ENCODE measurements at places on chromosomes 7 and 10.

DNA sequence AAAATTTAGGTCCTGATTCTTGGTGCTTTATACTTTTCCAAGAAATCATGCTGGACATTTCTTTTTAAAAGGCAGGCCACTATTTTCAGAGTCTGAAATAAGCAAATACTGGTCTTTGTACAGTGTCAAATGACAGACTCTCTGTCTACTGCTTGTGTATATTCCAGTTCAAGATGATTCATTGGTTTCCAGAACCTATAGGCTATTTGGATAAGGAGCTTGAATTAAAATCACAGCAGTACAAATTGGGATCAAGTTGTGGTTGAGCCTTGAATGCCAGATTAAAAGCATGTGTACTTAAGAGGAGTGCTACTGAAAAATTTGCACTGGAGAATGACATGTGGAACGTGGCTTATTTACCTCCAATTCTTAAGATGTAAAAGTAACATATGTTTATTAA, 10.7 kb downstream of the KMT2E start:
- DNase-seq, result no peak

GRCh38 chr10:44370731-44371248, 14.1 kb downstream of the CXCL12 start:
- no peak for DNase-seq

DNA sequence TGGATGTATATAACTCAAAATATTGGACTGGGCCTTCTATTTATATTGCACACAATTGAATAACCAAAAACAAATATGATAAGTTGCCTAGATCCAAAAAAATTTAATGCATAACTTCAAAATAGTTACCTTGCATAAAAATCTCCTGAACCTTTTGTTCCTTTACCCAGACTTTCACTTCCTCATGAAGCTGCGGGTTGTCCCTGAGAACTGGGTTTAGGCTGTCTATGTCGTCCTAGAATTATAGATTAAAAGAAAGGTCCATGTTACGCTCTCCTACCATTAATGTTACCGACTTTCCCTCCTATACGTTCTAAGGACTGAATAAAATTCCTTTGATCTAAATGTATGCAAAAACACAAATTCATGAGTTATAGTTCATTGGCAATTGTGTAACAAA, 86.6 kb downstream of the NRBF2 start:
- no peak for DNase-seq

GRCh38 chr10:91366704-91367103, 43.4 kb upstream of the HECTD2 start:
- DNase-seq, result no peak

- no peak for DNase-seq
These were observed 619 bp upstream of the LMTK2 start for GRCh38 chr7:98105942-98106544.

GRCh38 chr10:88154596-88155250, 291.3 kb downstream of the PTEN start:
- DNase-seq, result no peak

GRCh38 chr7:148556892-148557291, 33.7 kb upstream of the C7orf33 start:
- no peak for DNase-seq

GRCh38 chr7:77329466-77330168, 86.5 kb downstream of the GSAP start:
- no peak for DNase-seq

DNA sequence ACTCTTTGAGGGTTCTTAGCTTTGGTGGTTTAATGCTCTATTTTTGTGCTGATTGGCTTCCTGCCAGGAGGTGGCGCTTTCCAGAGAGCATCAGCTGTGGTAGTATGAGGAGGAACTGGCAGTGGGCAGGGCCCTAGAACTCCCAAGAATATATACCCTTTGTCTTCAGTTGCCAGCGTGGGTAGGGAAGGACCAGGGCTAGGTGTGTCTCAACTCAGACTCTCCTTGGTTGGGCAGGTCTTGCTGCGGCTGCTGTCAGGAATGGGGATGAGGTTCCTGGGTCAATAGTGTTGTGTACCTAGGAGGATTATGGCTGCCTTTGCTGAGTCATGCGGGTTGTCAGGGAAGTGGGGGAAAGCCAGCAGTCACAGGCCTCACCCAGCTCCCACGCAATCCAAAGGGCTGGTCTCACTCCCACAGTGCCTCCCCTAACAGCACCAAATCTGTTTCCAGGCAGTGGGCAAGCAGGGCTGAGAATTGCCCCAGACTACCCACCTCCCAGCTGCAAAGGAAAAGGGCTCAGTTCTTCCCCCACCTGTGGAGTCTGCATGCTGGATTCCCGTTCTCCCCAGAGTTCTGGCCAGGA, 191.5 kb downstream of the PHTF2 start:
- no peak for DNase-seq

DNA sequence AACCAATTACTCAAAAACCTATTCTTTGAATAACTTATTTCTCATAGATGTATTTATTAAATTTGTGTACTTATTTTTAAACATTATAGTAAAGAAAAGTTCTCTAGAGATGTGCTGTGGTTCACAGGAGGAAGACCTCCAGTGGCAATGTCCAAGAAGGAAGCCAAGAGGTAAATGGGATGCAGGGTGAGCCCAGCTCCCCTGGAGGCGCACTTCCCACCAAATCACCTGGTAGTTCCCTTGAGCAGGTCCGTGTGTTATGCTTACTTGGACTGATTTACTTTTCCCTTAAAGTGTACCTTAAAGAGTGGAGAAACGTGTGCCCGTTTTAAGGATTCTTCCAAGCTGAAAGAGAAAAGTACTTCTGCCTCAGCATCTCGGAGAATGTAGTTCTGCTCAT, 55.3 kb downstream of the PAXIP1 start:
- DNase-seq, result no peak

DNA sequence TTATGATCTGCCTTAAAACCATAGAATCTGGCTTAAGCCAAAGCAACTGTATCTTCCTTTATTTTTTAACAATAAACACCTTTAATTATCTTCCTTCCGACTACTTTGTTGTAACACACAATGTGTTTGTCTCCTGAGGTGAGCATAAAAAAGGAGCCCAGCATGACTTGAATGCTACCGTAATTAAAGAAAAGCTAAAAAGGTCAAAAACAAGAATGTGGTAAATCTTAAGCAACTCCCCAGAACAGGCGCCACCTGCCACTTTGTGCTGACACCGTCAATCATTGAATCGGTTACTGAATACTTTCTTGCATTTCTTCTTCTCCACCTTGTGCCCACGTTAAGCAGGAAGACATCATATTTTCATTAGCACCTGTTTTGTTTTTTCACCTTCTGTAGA, 569.9 kb upstream of the C7orf33 start:
- DNase-seq, result no peak

DNA sequence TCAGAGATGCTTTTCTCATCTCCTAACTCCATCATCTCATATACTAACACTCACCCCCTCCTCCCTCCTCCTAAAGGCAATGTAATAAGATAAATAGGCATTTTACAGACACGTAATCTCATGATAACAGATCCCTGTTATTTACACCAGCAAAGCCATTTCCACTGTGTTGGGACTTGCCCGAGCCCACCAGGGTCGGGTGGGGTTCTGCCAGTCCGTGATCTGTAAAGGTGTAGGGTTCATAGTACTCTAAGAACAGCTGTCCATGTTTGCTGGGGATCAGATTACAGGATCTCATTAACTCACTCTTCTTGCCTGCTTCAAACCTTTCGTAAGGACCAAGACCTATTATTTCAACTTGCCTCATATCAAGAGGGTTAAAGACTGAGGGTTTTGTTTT, 172.4 kb downstream of the FZD1 start:
- no peak for DNase-seq

DNA sequence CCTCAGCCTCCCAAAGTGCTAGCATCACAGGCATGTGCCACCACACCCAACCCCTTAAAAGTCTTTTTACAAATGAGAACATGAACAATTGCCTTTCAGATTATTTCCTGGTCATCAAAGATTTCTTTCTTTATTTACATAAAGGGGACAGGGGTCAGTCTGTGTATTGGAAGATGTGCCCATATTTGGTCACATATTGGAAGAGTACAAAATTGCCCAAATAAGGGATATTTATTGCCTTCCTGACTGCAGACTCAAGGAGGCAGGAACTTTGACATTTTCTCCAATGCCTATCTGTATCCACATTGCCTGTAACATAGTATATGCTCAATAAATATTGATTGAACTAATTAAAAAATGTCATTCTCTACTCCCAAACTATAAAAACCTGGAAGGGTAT, 25.9 kb upstream of the HERPUD2 start:
- DNase-seq, result no peak

- DNase-seq, result no peak
These were observed at the start of gene CCDC3 for GRCh38 chr10:13001041-13001886. TSS of gene CCDC3 (minus strand) at chr10:13001713. CDS start at chr10:13001570, 143 bp downstream.

All from stimulated activated CD8-positive, alpha-beta memory T cell treated with anti-CD3 and anti-CD28 coated beads, Interleukin-7, amount 100 ng/mL, for 1 hour (primary cell).